GM10248 (cell line): ENCODE measurements at places on chromosomes 7 and 10.
A peak's percentile ranks its signal among the peaks of the same experiment; 100 is the strongest.

- DNase-seq: no peak
Observed at GRCh38 chr7:40879941-40880543, 745.2 kb downstream of the SUGCT start.

DNA sequence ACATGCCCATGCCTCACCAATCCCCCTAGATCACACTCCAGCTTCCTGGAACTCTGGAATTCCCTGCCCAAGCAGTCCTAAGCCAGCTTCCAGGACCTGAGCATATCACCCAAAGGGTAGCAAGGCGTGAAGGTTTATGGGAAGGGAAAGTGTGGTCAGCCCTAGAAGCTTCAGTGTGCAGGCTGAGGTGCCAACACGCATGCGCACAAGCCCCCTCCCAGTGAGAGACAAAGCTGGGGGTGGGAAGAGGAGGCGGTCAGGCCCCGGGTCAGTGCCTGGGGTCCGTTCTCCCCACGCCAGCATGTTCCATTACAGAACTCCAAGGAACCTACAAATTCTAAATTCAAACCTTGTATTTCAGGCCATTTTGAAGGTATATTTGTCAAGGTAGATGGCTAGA, 103.6 kb upstream of the C7orf33 start:
- no peak for DNase-seq

GRCh38 chr7:150739033-150739432, 1.8 kb downstream of the GIMAP5 start:
- no peak for DNase-seq

DNA sequence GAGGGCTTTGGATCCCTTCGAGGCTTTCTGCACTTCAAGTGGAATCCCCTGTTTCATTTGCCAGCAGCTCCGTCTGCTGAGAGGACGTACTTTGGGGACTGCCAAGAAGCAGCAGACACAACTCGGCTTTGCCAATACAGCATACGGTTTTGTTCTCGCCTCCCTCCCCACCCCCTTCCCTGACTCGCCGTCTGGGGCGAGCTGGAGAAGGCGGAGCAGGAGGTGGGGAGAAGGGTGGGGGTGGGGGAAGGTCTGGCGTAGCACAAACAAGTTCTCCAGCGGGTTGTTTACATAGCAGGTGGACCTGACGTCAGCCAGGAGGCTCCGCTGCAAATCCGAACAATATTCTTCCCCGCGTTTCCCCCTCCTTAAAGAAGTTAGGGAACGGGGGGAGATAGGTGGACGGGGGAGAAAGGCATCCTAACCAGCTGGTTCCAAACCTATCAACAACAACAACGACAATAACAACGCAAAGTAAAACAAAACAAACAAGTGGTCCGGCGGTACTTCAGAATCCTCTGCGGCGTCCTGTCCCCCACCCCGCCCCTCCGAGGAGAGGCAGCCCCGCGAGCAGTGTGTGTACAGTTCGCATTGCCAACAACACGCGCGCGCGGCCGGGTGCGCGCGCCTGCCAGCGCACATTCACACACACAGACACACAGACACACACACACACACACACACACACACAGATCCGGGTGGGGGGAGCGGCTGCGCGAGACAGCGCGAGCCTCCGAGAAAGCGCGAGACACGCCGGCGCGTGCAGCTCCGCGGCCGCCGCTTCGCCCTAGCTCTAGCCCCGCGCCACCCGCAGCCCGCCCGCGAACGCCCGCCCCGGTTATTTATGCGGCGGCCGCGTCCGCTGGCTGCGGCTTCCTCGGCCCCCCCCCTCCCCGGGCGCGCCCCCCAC, 167.0 kb upstream of the PPP1R3A start:
- peak; percentile 32 for DNase-seq

DNA sequence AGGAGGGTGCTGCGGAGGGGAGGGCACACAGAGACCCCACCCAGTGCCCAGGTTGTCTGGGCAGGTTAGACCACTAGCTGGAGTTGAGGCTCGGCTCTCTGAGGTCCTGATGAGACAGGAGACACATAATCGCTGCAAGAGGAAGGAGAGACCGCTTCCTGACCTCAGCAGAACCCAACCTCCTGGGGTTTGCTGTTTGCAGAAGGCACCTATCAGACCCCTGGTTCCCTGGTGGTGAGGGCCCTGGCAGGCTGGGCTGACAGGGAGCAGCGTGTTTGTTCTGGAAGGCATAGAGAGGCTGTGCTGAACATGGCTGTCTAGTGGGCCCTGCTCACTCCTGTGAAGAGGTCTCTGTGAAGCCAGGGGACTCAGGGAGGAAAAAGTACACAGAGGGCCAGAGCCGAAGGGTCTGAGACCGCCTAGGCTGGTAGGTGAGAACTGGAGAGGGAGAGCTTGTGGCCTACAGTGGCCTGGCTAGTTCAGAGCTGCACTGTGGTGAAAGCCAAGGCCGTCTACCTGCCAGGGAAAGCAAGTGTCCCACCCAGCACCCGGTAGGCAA, 39.4 kb upstream of the NPFFR1 start:
- DNase-seq: no peak

GRCh38 chr10:20417791-20418190, 479.3 kb downstream of the NEBL start:
- DNase-seq: no peak
